ENCODE measurements at places on chromosomes 11 and 22. TPM values are rescaled to one million over a fixed set of nuclear protein-coding genes. Genes with fewer than 3 reads are reported as not detected.

- H3K36me3 ChIP-seq = peaks cover 6% of the 10 kb centered on the region
- no peak overlapping the region for H3K4me3 ChIP-seq
- no peak overlapping the region for H3K27ac ChIP-seq
- no peak for DNase-seq
Observed at GRCh38 chr22:31279327-31279669, 13.0 kb downstream of the PIK3IP1 start.

GRCh38 chr22:36435516-36436415 is 45.7 kb downstream of the TXN2 start:
- DNase-seq = no peak
- H3K4me3 ChIP-seq = no peak overlapping the region
- H3K4me1 ChIP-seq = peaks cover 26% of the 10 kb centered on the region
- no peaks in the 10 kb centered on the region for H3K36me3 ChIP-seq

GRCh38 chr22:24066865-24067264 is 55.8 kb downstream of the CABIN1 start:
- peaks cover 18% of the 10 kb centered on the region for H3K36me3 ChIP-seq
- H3K4me1 ChIP-seq = no peaks in the 10 kb centered on the region
- no peaks in the 10 kb centered on the region for H3K27me3 ChIP-seq
- no peak for DNase-seq

GRCh38 chr22:49015459-49015858 is 812.2 kb downstream of the BRD1 start:
- no peaks in the 10 kb centered on the region for H3K36me3 ChIP-seq
- no peaks in the 10 kb centered on the region for H3K4me1 ChIP-seq
- H3K27me3 ChIP-seq = no peaks in the 10 kb centered on the region
- no peak overlapping the region for H3K4me3 ChIP-seq

- no peak for DNase-seq
- H3K27ac ChIP-seq = no peak overlapping the region
- H3K4me1 ChIP-seq = no peaks in the 10 kb centered on the region
Observed at GRCh38 chr11:82890936-82891335, 9.3 kb downstream of the PRCP start.

DNA sequence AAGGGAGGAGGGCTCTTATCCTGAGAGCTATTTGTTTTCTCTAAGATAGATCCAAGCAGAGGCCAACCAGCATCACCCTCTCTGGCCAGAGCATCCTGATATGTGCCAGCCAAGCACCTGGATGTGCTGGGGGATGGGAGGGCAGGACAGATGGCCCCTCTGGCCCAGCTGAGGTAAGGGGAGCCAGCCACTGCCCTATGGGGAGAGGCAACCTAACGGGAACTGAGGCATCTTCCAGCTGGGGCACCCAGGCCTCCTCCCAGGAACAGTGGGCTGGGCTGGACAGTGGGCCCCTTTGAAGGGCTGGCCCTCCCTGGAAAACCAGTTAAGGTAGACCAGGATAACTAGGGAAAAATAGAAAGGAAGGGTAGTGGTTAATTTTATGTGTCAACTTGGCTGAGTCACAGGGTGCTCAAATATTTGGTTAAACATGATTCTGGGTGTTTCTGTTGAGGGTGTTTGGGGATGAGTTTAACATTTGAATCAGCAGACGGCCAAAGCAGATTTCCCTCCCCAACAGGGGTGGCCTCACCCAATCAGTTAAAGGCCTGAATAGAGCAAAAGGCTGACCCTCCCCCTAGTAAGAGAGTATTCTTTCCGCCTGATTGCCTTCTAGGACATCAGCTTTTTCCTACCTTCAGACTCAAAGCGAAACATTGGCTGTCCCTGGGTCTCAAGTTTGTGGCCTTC is 595.1 kb downstream of the BUD13 start:
- no peak overlapping the region for H3K4me3 ChIP-seq
- H3K27ac ChIP-seq = no peak overlapping the region
- H3K27me3 ChIP-seq = no peaks in the 10 kb centered on the region
- no peaks in the 10 kb centered on the region for H3K4me1 ChIP-seq
- no peaks in the 10 kb centered on the region for H3K36me3 ChIP-seq

DNA sequence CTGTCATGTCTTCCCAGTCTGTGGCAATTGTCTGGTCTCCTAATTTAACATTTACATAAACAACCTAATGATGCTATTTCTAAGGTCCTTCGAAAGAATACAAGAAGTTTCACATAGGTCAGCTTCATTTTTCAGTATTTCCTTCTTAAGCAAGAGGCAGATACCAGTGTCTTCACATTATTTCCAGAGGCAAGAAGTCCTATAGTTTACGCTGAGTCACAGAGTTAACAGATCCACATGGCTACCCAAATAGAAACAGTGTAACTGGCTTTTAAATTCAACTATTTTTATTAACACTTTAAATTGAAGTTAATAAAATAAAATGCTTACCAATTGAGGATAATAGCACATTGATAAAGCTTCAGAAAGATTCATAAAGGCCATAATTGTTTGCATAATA is 10.9 kb downstream of the PRRG4 start:
- no peak overlapping the region for H3K4me3 ChIP-seq
- H3K4me1 ChIP-seq = no peaks in the 10 kb centered on the region
- no peaks in the 10 kb centered on the region for H3K36me3 ChIP-seq
- no peak overlapping the region for H3K27ac ChIP-seq

DNA sequence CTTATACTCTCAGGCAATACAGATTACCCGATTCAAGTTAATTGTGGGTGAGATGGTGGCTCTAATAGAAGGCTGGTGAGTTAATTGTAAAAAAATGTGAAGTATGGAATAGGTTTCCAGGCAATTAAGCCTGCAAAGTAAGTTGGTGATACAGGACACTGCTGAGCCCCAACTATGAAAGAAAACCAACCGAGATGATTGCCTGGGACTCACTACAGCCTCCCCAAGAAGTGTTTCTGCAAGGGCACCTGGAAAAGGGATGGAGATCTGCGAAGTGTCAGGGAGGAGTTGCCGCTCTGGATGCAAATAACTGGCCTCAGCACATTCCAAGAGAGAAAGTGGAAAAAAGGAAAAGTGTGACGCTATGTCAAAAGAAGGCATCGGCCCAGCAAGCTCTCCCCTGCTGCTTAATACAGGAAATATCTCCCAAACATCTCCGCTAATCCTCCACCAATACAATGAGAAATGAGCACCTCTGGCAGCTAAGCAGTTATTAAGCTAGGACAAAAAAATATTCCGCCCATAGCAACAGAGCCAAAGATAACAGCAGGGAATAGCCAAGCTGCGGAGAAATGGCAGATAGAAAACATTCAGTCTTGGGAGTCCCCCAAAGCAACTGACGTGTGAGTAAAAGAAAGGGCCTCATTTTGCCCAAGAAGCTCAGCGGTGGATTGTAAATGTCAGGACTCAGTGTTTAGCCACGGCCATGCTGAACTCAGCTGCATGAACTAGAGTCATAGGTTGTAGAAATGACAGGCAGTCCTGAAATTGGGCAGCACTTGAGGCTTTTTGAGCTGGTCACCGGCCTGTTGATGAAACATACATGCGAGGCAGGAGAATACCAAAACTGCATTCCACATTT is 133.7 kb downstream of the SNX19 start:
- H3K27me3 ChIP-seq = no peaks in the 10 kb centered on the region
- H3K4me1 ChIP-seq = peaks cover 20% of the 10 kb centered on the region
- H3K36me3 ChIP-seq = no peaks in the 10 kb centered on the region
- peak overlapping the region; percentile 60 for H3K27ac ChIP-seq
- DNase-seq = peak; percentile 64
- no peak overlapping the region for H3K4me3 ChIP-seq

GRCh38 chr11:65911682-65912568 is 6.9 kb downstream of the C11orf68 start:
- H3K36me3 ChIP-seq = peaks cover 3% of the 10 kb centered on the region
- peaks cover 52% of the 10 kb centered on the region for H3K4me1 ChIP-seq
- DNase-seq = peak; percentile 84
- H3K27me3 ChIP-seq = no peaks in the 10 kb centered on the region

GRCh38 chr22:48370508-48371325 is 1457.0 kb downstream of the BRD1 start:
- no peaks in the 10 kb centered on the region for H3K4me1 ChIP-seq
- H3K27me3 ChIP-seq = no peaks in the 10 kb centered on the region
- H3K36me3 ChIP-seq = no peaks in the 10 kb centered on the region
- no peak for DNase-seq

DNA sequence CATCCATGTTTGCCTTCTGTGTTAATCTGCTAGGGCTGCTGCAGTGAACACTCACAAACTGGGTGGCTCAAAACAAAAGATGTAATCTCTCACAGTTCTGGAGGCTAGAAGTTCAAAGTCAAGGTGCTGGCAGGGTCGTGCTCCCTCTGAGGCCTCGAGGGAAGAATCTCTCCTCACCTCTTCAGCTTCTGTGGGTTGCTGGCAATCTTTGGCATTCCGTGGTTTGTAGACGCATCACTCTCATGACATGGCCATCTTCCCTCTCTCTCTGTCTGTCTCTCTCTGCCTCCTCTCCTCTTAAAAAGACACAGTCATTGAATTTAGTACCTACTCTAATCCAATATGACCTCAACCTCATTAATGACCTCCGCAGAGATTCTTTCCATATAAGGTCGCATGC is 78.8 kb downstream of the TSPAN18 start:
- H3K36me3 ChIP-seq = no peaks in the 10 kb centered on the region
- no peak overlapping the region for H3K4me3 ChIP-seq
- H3K27me3 ChIP-seq = peaks cover 29% of the 10 kb centered on the region
- peak; percentile 41 for DNase-seq

- H3K27me3 ChIP-seq = no peaks in the 10 kb centered on the region
- H3K27ac ChIP-seq = no peak overlapping the region
- no peaks in the 10 kb centered on the region for H3K4me1 ChIP-seq
- no peaks in the 10 kb centered on the region for H3K36me3 ChIP-seq
- DNase-seq = no peak
Observed at GRCh38 chr11:24760681-24761080, 263.8 kb downstream of the LUZP2 start.

DNA sequence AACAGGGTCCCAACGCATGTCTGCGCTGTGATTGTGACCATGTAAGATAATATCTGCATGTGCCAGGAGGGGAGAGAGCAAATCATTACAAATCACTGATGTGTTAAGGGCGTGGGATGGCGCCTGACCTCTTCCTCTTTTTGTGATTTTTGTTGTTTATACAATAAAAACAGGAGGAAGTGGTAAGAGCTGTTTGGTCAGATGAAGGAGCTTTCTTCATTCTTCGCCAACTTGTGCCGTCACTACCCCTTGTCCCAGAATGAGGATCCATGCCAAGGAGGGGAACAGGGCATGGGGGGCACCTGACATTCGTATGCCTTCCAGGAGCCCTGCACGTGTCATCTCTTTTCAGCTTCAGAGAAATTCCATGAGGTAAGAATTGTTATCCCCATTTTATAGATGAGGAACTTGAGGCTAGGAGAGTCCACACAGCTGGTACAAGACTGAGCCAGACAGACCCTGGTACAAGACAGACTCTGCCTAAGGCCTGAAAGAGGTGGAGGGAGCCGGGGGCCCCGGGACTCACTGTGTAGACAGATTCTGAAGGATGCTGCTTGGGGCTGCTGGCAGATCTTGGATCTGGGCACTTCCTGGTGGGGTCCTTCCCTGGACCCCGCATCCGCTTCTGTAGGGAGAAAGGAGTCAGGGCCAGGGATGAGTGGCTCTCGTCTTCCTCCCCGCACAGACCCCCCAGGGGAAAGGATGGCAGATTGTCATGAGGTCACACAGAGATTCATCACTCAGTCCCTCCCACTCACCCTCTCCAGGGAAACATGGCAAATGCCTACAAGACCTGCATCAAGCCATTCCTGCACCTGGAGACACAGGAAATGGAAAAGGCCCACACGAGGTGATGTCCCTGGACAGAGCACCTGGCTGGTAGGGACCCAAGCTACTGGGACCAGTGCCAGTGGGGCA is 34.6 kb downstream of the NFAM1 start:
- H3K36me3 ChIP-seq = no peaks in the 10 kb centered on the region
- no peaks in the 10 kb centered on the region for H3K27me3 ChIP-seq
- no peak overlapping the region for H3K27ac ChIP-seq
- DNase-seq = no peak
- no peaks in the 10 kb centered on the region for H3K4me1 ChIP-seq

GRCh38 chr11:62547691-62548281 is 1.2 kb upstream of the AHNAK start:
- H3K27me3 ChIP-seq = no peaks in the 10 kb centered on the region
- H3K4me3 ChIP-seq = peak overlapping the region; percentile 98
- peaks cover 9% of the 10 kb centered on the region for H3K36me3 ChIP-seq
- peak overlapping the region; percentile 82 for H3K27ac ChIP-seq
- peaks cover 14% of the 10 kb centered on the region for H3K4me1 ChIP-seq

DNA sequence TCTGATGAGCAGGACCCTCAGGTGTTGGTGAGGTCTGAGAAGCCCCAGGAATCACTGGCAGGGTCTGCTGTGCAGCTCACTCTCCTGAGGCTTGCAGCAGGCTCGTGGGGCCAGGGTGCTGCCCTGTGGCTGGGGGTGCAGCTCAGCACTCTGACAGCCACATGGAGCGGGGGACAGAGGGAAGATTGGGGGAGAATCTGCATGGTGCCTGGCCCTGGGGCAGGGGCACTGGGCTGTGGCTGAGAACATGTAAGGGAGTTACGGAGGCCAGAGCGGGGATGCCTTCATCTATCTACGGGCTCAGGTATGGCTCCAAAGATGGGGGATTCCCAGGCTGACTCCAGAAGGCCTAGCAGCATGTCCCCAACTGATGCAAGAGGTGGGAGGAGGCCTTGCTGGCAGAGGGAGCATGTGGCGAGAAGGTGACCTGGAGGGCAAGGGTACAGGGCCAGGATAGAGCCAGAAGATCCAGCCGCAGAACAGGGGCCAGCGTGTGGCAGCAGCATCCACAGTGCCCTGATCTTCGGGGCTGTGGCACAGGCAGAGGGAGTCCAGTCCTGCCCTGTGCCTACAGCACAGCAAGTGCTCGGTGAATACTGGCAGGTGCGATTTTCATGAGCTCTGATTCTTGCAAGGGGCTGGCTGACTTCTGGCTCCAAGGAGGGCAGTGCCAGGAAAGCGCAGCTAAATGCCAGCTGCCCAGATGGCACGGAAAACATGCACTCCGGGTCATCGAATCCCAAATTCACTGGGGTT is 184.7 kb downstream of the CTTN start:
- H3K4me3 ChIP-seq = no peak overlapping the region
- no peak for DNase-seq
- no peaks in the 10 kb centered on the region for H3K27me3 ChIP-seq

DNA sequence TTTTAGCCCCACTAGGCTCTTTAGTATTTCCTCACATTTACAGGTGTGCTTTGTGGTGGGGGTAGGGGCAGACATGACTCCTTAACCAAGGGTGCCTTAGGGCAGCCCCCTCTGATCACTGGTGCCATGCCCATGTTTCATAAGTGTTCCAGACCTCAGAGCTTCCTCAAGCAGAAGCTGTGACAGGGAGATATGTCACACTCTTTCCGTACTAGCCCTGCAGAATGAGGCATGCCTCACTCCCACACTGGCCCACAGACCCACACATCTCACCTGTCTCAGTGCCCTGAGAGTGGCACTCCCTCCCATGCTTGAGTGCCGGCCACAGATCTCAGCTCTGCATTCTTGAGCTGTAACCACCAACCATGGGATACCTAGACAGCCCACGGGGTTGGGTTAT is 22.9 kb upstream of the OR56B4 start:
- DNase-seq = no peak
- no peaks in the 10 kb centered on the region for H3K36me3 ChIP-seq
- H3K27ac ChIP-seq = no peak overlapping the region
- H3K4me1 ChIP-seq = no peaks in the 10 kb centered on the region

The LRRC32 gene
- polyA plus RNA-seq = 103 TPM

The MMP7 gene
- polyA plus RNA-seq = not detected

The TMEM132A gene
- polyA plus RNA-seq = 6.7 TPM

The CBY1 gene
- polyA plus RNA-seq = 42.3 TPM

The GLB1L2 gene
- polyA plus RNA-seq = 0.11 TPM

The PKDREJ gene
- polyA plus RNA-seq = 0.01 TPM

The MOB2 gene
- polyA plus RNA-seq = 17.1 TPM

The OR51B2 gene
- not detected for polyA plus RNA-seq

The CCDC116 gene
- polyA plus RNA-seq = 0.06 TPM
